ACHN (cell line): ENCODE measurements at places on chromosomes 4 and X.

DNA sequence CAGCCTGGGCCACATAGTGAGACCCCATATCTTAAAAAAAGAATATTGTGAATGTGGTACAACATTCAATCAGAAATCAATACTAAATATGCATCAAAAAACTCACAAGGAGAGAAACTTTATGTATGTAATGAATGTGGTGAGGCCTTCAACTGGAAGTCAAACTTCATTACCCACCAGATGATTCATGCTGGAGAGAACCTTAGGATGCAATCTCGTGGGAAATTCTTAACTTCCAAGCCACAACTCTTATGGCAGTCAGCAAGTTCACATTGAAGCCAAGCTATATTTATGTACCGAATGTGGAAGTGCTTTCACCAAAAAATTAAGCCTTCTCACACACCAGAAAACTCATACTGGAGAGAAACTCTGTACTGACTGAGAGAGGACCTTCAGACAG lies 84.5 kb upstream of the UXT start:
- peak; percentile 1 for DNase-seq

DNA sequence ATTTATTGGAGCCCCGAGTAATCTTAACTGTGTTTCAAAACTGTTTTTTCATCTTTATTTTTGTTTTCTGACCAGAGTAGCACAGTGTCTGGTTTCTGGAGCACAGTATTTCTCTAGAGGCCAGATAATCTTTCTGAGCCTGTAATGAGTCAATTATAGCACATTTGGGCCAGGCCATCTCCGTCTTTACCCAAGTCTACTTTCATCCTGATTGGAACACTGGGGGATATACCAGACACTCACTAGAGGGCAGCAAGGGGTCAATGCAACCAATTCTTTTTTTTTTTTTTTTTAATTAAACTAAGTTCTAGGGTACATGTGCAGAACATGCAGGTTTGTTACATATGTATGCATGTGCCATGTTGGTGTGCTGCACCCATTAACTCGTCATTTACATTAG lies 282.0 kb downstream of the ARHGAP24 start:
- DNase-seq, result peak; percentile 49

DNA sequence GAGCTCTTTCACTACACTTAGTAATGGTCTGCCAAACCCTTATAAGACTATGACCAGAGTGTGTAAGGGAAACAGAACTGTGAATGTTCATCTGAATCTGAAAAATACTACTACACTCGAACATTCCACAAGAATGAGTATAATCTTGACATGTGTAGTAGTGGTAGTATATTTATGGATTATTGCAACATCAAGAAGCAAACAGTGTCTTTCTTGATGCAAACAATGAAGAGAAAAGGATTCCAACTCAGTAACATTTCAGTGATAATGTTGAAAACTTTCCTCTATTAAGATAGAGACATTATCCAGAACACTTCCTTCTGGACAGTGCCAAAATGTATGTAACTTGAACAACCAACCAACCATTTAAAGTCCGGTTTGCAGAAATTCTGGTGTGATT lies 394.7 kb upstream of the CPEB2 start:
- DNase-seq, result no peak

DNA sequence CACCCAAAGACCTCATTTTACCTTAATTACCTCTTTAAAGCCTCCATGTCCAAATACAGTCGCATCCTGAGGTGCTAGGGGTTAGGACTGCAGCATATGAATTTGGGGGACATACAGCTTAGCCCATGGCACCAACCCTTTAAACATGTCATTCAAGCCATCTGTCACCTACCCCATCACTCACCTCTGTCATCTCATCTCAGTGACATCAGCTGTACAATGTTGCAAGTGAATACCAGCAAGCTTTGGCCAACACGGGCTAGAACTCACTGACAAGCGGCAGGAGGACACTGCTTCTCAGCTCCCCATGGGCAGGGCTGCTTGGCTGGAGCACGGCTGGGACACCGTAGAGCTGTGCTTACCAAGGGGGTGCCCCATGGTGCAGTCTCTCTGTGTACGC lies 107.5 kb downstream of the STK32B start:
- DNase-seq, result no peak

DNA sequence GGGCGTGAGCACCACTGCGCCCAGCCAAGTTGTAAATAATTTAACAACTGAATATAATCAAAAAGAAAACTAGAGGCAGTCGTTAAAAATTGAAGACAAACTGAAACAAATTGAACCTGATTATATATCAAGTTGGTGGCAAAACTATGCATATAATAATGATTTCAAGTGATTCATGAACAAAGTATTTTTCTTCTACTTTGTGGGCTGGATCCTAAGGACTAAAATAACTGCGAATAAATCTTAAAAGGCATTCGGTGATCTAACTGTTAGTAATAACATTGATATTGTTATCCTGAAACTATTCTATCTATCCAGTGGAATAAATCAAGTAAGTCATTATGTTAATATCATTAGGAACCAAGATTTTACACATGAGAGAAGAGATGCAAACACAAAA lies 21.2 kb upstream of the USP9X start:
- DNase-seq, result no peak

DNA sequence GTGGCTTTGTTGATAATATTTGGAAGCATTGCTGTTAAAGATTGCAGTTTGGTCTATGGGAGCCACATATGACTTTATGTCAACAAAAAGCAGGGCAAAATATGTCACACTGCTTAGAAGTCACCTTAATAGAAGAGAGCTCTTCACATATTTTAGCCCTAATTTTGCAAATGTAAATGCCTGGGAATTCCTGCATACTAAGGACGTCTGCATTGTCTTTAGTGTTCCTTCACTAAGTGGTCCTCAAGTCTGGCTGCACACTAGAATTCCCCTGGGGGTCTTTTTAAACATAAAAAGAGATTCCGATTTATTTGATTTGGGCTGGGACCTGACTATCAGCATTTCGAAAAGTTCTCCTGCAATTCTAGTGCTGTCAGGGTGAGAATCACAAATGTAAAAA lies 495.1 kb upstream of the FAM241A start:
- no peak for DNase-seq

GRCh38 chrX:28491941-28492340 lies 95.3 kb upstream of the IL1RAPL1 start:
- DNase-seq, result no peak

GRCh38 chrX:3169421-3169820 lies 128.2 kb downstream of the ARSF start:
- DNase-seq, result no peak

DNA sequence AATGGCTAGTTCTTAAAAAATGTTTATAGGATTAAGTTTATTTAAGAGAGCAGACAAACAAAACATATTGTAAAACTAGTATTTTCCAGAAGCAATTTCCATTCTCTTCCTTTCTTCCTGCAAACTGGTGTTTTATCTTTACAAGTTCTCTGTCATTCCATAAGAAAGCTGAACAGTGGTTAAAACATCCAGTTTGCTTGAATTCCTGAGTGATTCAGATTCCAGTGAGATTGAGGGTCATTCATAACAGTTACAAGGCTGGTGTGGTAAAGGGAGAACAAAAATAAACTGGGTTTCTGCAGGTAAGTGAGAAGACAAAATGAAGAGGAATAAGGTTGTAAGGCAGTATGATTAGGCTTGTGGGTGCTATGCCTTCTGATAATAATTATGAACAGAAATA lies 544.8 kb upstream of the DIPK2B start:
- DNase-seq, result no peak

DNA sequence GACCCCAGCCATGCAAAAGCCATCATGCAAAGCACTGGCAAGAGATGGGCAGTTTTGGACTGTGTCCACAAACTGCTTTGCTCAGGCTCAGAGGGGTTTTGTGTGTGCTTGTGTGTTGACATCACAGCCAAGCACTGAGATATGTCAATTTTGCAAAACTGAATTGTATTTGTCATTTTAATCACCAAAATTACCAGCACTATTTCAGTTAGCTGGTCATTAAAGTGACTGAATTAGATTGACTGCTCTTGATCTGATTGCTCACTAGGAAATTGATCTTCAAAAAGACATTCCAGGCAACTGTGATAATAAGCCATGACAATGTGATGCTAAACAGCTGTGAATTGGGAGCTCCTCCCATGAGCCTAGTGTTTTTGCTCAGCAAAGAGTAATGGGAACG lies 337.3 kb upstream of the GNPDA2 start:
- no peak for DNase-seq

DNA sequence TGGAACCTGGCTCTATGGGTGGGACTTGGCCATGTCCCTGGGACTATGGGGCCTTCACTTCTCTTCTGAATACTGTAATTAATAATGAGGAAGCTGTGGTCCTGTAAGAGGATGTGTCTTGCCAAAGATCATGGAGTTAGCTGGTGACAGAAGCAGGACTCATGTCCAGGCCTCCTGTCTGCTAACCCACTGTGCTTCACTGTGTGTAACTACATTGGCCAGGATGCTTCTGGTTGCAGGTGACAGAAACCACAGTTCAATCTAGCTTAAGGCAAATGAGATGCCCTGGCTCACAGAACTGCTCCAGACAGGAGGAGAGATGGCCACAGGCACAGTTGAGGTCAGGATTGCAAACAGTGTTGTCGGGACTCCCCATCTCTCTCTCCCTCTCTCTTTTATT lies 3.1 kb downstream of the MTMR1 start:
- no peak for DNase-seq

DNA sequence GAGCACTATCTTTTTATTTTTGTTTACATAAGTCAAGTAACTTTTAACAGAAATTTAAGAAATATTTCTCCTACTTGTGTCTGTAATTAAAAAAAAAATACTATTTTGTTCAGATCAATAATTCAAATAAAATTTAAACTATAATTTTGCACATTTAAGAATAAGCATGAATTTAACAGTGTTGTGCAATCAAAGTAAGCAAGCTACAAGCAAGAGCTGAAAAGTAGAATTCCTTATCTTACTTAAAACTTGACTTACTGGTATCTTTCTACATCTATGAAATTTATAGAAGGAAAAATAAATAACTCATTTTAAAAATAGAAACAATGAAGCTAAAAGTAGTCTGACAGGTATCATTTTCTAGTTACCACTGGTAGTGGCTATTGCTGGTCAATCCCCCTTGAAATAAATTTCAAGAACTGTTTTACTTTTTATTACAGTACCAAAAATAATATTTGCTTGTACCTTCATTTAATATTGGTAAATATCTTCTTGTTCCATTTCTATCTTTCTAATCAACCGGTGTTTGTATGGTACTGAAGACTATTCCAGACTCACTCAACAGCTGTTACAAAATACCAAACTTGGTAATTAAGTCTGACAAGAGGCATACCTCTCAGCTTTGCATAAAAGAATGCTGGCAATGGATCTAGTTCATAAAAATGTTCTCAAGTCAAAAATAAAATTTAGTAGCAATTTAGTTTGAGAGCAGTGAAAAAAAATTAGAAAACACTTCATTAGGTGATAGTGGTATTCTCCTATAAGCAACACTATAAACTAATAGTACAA lies 62.2 kb downstream of the NOCT start:
- DNase-seq, result no peak

DNA sequence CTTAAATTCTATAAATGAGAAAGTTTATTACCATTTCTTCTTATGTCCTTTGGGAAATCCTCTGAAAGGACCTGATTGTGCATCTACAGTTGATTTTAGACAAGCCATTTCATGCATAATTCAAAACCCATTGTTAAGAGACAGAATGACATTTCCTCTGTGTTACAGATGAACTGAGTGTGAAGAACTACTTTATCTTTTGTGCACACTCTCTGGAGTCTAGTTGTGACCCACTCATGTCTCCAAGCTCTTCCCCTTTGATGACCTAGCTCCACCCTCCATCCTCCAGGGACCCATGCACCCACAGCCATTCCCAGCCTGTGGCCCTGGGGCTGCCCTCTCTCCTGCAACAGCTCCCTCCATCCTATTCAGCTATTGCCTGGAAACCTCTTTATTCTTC lies 57.5 kb upstream of the BMPR1B start:
- no peak for DNase-seq

- no peak for DNase-seq
Measured at GRCh38 chrX:48834383-48834709, 1.1 kb downstream of the PCSK1N start.

DNA sequence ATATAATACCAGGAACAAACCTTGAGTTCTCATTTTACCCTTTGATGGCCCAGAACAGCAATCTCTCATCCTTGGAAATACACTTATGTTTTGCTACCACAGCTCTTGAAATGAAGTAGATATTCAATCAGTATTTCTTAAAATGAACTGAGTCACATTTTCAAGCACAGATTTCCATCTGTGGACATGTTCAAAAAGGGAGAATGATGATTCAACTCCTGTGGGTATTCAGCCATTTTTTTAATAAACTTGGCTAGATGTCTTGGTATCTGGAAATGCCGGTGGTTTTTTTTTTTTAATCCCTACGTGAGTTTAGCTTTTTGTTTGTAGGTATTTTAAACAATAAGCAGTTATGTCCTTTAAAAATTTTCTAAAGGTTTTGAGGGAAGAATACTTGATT lies 64.2 kb upstream of the TRPC5OS start:
- DNase-seq, result no peak

DNA sequence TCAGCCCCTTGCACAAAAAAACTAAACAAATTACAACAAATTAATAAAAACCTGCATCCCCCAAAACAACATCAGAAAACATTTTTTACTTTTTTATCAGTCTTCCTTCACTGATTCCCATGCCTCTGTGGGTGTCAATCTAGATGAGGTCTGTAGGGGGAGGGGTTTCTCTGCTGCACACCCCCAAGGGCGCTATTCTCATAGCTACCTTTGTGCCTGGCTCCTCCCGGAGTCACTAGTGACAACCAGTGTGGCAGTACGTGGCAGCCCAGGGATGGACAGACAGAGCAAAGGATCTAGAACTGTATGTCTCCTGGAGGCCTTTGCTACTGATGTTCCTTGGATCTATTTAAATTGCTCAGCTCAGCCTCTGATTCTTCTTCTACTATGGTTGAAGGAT lies 228.1 kb upstream of the ANXA3 start:
- no peak for DNase-seq

DNA sequence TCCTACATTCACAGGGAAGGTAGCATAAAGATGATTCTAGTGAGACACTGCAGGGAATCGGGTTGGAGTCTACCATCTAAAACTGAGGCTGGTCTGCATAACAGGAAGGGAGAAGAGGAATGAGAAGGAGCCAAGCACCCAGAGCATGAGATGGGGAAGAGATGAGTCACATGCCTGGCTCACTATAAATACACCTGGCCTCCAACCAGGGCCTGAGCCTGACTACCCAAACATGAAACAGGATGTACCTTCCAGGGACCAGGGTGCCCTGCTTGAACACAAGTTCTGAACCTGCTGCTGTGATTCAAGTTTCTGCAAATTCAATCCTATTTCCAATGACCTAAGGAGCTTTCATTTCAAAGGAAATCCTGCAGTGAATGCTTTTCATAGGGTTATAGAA lies 24.9 kb downstream of the CD99L2 start:
- DNase-seq, result no peak

- DNase-seq, result no peak
Measured at GRCh38 chr4:140863197-140863596, 107.0 kb upstream of the TBC1D9 start.

DNA sequence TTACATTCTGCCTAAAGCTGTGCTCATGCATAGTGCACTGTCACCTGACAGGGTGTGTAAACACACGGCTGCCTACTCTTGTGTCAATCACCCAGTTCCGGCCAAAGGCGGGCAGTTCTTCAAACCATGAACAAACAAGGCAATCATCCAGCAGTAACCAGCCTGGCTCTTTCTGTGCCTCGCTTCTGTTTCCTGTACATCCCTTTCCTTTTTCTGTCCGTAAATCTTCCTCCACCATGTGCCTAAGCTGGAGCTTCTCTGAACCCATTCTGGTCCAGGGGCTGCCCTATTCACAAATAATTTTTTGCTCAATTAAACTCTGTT lies 60.8 kb upstream of the CBR4 start:
- DNase-seq, result no peak
